Lung microvascular endothelial cell (primary cell): ENCODE measurements at places on chromosomes 2 and 18. TPM values are rescaled to one million over a fixed set of nuclear protein-coding genes. Genes with fewer than 3 reads are reported as not detected.

DNA sequence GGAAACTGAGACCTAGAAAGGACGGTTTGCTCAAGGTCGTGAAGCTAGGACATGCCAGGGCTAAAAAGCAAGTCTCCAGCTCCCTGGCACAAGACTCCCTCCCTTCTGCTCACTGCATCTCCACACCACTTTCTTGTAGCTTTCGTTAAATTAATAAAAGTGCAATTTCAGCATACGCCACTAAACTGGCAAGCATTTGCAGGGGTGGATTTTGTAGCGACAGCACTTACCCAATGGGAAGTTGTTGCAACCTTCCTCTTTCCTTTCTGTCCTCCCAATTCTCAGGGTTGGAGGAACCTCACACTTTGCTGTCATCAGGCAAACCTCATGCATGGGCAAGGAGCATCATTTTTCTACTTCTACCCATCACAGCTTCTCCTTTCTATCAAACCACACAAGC lies 7.4 kb upstream of the RHOB start:
- no peak for DNase-seq

GRCh38 chr18:31657823-31658669 lies 26.3 kb downstream of the B4GALT6 start:
- no peak for DNase-seq

The FAP gene
- total RNA-seq: under 0.01 and 0.20 TPM in 2 replicates

The TDRD15 gene
- total RNA-seq: not detected in 2 replicates

The PROKR1 gene
- total RNA-seq: not detected in 2 replicates
